ENCODE measurements at places on chromosomes 6 and 20. TPM values are rescaled to one million over a fixed set of nuclear protein-coding genes. Genes with fewer than 3 reads are reported as not detected.

OR12D1 gene
- not detected for total RNA-seq

MYLIP gene
- 19.9 TPM for total RNA-seq

ADGB gene
- total RNA-seq = not detected

ENPP4 gene
- total RNA-seq = 11.1 TPM

CRIP3 gene
- 1.9 TPM for total RNA-seq

ADGRG6 gene
- total RNA-seq = 0.47 TPM

NRSN1 gene
- total RNA-seq = not detected

DYNLT2 gene
- 6.9 TPM for total RNA-seq

GABRR1 gene
- not detected for total RNA-seq

KHDC1L gene
- total RNA-seq = not detected

CNBD2 gene
- total RNA-seq = 7.8 TPM

SLC22A3 gene
- not detected for total RNA-seq

PM20D2 gene
- total RNA-seq = 11.6 TPM

SEL1L2 gene
- not detected for total RNA-seq

GABRR2 gene
- total RNA-seq = 1.2 TPM

APCDD1L gene
- total RNA-seq = not detected

OXT gene
- not detected for total RNA-seq

EYA2 gene
- total RNA-seq = not detected

GSTA1 gene
- total RNA-seq = not detected

PROKR2 gene
- total RNA-seq = not detected

PXMP4 gene
- total RNA-seq = 15.7 TPM

CALHM5 gene
- not detected for total RNA-seq

HLA-G gene
- 0.52 TPM for total RNA-seq

CDSN gene
- not detected for total RNA-seq

ZFP64 gene
- total RNA-seq = 11.4 TPM

ANKRD6 gene
- 5.8 TPM for total RNA-seq

DUSP22 gene
- total RNA-seq = 43.4 TPM

SNX21 gene
- 3.5 TPM for total RNA-seq

GOPC gene
- 37.7 TPM for total RNA-seq

PLEKHG1 gene
- 2.9 TPM for total RNA-seq

RARS2 gene
- 38.8 TPM for total RNA-seq
